ENCODE measurements at places on chromosomes 7 and 10.

DNA sequence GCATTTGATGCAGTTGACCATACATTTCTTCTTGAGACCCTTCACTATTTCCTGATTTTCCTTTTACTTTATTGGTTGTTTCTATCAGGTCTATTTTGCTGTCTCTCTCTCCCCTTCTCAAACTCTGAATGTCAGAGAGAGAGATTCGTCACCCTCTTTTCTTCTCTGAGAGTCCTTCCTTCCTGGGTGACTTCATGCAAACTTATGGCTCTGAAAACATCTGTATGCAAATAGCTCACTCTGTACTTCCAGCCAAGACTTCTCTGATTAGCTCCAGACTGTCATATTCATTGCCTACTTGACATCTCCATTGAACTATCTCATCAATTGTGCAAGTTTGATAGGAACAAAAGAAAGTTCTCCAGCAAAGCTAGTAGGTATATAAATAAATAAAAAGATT is 191.7 kb upstream of the KLF6 start:
- DNase-seq, result no peak

DNA sequence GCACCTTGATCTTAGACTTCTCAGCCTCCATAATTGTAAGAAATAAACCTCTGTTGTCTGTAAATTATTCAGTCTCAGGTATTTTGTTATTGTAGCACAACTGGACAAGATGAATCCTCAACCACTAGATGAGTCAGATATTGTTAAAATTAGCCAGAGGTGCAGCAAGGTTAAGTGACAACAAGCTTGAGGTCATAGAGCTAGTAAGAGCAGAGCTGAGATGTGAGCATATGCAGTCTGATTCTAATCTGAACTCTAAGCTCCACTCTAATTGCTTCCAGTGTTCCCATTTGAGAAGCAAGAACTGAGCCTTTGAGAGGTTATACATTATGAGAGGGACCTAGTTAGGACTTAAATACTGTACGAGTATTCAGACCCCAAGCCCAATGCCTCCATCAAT is 93.1 kb downstream of the FZD1 start:
- DNase-seq, result no peak

- DNase-seq, result no peak
Measured at GRCh38 chr7:45402480-45403218, 171.5 kb upstream of the ADCY1 start.

DNA sequence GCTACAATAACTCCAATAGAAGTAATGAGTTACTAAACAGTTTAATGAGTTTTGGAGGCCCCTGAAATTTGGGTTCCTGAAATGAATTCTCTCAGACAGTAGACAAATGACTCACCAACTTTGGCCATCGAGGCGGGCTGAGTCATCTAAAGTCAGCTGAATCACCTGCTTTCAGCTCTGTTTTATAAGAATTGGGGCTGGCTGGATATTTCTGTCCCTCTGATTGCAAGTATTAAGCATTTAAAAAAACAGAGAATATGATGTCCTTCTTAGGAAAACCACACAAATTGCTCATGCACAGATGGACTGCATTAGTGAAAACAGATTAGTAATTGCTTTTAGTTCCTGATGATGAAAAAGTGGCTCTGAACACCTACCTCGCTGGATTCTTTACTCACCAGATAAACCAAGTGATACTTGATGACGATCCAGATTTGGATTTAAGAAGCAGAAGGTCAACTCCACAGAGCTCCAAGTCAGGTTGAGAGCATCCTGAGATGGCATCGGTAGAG is 59.1 kb downstream of the ZNF365 start:
- DNase-seq, result peak; percentile 68

DNA sequence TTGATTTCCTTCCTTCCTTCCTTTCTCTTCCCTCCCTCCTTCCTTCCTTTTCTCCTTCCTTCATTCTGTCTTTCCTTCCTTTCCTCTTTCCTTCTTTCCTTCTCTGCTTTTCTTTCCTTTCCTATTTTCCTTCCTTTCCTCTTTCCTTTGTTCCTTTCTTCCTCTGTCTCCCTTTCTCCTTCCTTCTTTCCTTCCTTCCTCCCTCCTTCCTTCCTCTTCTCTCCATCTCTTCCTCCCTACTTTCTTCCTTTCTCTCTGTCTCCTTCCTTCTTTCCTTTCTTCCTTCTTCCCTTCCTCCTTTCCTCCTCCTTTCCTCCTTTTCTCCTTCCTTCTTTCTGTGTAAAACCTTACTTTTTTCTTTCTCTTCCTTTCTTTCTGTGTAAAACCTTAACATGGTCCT is 32.3 kb upstream of the NPTX2 start:
- no peak for DNase-seq

GRCh38 chr7:155363146-155363539 is 65.5 kb downstream of the INSIG1 start:
- DNase-seq, result no peak

- no peak for DNase-seq
Measured at GRCh38 chr10:119409906-119410305, 132.6 kb downstream of the RGS10 start.
